ENCODE measurements at places on chromosomes 7 and 10.

DNA sequence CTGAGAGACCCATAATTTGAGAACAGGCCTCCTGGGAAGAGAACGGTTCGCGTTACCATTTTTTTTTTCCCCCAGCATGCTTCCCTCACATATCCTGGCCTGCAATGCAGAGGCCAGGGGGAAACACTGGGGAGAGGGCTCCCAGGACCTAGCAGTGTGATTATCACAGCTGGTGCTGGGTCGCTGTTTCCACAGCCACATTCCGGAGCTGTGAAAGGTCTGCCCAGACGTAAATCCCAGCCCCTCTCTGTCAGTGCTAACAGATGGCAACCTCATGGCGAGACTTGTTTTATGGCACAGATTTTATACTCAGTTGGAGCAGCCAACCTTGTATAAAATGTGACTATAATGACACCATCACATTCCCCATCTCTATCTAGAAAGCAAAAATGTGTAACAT, 150.5 kb downstream of the PLXDC2 start:
- DNase-seq, result peak; percentile 0

GRCh38 chr7:44224080-44224973, 23.5 kb downstream of the YKT6 start:
- peak; percentile 11 for DNase-seq

GRCh38 chr10:78211561-78212051, 177.9 kb downstream of the RPS24 start:
- DNase-seq, result no peak

- DNase-seq, result no peak
Observed at GRCh38 chr10:123890756-123891143, 857 bp downstream of the CPXM2 start.

DNA sequence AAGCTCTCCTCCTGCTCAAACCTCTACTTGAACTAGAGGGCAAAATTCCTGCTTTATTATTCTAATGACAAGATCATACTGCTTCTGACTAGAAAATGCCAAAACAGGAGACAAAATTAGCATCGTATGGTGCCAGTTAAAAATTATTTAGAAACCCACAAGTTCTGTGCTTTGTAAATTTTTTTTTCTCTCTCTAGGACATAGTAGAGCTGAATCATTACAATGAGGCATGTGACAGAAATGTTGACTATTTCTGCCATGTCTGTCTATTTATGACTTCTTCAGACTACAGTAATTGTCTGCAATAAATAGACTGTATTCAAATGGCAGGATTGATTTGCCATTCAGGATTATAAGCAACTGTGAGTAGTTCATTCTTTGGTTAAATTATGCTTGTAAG, 335.8 kb downstream of the PRPF18 start:
- DNase-seq, result no peak

DNA sequence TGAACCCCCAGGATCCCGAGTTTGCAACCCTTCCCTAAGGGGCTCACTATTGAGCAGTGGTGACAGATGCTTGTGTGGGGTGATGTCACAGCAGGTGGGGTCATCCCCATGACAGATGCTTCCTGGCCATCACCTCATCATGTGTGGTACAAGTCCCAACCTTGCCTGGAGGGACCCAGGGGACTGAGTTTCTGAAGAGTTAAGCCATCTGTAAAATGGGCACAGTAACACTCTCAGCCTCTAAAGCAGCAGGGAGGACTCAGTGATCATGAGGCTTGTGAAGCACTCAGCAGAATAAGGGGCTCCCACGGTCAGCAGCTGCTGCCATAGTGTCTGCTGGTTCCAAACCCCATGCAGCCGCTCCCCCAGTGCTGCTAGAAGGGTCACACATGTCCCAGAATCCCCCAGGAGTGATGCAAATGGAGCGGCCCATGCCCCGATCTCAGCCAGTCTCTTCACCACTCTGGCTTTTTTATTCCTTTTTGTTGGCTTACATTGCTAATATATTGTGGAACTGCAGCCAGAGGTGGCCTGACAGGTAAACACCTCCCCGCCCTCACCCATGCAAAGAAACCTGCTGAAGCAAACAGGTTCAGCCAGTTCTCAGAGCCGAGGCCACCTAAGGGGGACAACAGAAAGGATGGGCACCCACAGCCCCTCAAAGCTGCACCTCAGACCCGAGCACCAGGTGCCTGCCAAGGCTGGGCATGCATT, 102.1 kb upstream of the PDGFA start:
- no peak for DNase-seq

DNA sequence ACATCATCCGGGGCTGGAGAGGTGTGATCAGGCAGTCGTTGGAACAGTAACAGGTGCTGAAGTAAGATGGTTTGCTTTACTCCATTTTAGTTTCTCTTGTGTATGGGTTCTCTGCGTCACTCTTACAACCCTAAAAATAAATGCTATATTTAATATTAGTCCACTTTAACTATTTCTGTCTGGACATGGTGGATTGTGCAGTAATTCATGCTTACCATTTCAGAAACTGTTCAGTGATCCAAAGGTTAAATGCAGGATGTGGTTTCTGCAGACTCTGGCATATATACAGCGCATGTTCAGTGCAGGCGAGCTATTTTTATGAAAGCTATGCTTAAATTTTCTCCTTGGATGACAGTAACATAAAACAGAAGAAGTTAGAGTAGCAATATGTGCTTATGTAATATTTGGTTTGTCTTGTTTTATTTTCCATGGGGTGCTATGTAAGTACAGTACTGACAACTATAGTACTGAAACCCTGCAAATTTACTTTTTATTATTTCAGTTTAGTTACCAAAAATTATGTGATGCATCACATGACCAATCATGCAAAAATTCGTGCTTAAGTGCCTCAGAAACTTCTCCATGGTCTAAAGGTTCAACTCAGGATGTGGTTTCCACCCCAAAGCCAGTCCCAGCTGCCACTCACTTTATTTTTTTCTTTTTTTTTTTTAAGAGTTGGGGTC, 46.6 kb upstream of the GRID1 start:
- no peak for DNase-seq

GRCh38 chr7:114086914-114087652, 168.3 kb upstream of the PPP1R3A start:
- no peak for DNase-seq

DNA sequence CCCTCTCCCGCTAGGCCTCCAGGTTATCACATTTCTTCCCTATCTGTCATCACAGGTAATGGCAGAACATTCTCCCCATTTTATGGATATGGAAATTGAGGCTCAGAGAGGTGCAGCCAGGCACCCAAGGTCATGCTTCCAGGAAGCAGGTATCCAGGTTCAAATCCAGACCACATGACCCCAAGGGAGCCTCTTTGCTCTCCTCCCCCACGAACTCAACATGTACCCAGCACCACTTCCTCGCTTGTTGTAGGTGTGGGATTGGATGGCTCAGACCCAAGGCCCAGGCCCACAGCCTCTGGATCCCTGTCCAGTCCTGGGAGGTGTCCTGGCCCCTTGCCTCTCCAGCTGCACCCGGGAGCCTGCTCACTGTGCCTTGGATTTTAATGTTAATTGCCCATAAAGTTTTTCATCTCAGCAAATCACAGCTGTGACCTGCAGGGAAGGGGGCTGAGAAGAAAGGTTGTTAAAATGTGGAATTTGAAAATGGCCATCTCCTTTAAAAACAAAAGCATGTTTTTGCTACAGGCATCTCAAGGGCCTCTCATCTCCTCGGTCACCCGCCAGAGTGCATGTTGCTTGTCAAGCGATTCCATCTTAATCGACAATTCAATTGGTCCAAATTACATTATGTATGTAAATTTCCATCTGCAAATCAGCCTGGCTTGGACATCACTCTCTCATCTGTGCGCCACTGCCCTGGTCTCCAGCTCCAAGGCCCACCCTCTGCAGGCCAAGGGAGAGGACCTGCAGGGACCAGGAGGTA, 205.4 kb upstream of the ZMIZ1 start:
- no peak for DNase-seq

DNA sequence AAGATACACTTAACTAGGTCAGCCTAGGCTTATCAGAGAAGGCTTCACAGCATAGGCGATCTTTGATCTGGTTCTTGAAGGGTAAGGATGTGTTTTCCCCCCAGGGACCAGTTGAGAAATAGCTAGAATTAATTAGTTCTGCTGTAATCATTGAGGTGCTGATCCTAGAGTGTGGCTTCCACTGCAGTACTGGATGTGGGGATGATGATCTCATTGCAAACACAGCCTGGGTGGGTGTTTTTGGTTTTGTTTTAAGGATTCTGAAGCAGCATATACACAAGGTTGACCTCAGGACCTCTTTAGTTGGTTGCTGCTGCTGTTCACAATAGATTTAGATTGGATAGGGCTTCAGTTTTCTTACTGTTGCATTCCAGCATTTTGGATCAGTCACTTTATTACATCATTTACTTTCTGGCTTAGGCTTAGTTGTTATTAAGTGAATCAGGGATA, 159.7 kb downstream of the AUTS2 start:
- DNase-seq, result no peak

GRCh38 chr7:106609416-106609815, 51.5 kb downstream of the CCDC71L start:
- DNase-seq, result no peak

GRCh38 chr7:55109404-55110167, 90.8 kb downstream of the EGFR start:
- no peak for DNase-seq

GRCh38 chr10:117439243-117439912, 64.1 kb upstream of the PDZD8 start:
- DNase-seq, result no peak

DNA sequence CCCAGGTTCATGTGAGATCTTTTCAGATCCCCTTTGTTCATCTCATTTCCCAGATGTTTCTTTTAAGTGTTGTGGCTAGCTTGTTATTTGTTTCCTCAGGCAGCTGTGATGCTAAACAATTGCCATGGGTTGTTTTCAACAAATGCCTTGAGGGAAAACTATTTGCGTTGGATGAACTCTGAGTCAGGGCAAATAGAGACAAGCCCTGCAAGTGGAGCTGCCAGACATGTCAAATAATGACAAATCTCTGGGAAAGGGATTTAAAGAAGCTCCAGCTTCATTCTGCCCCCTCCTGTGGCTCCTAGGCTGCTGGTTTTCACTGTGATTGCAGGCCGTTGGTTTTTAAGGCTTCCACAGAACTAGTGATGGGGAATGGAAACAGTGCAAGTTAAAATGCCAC, 272.4 kb upstream of the SP8 start:
- no peak for DNase-seq

- DNase-seq, result no peak
Observed at GRCh38 chr10:31261511-31262311, 57.3 kb upstream of the ZEB1 start.

- no peak for DNase-seq
Observed at GRCh38 chr10:114408112-114408967, 4.0 kb upstream of the AFAP1L2 start.

- DNase-seq, result no peak
Observed at GRCh38 chr7:22671177-22671879, 55.7 kb upstream of the IL6 start.
